ENCODE measurements at places on chromosomes 7 and 10.

DNA sequence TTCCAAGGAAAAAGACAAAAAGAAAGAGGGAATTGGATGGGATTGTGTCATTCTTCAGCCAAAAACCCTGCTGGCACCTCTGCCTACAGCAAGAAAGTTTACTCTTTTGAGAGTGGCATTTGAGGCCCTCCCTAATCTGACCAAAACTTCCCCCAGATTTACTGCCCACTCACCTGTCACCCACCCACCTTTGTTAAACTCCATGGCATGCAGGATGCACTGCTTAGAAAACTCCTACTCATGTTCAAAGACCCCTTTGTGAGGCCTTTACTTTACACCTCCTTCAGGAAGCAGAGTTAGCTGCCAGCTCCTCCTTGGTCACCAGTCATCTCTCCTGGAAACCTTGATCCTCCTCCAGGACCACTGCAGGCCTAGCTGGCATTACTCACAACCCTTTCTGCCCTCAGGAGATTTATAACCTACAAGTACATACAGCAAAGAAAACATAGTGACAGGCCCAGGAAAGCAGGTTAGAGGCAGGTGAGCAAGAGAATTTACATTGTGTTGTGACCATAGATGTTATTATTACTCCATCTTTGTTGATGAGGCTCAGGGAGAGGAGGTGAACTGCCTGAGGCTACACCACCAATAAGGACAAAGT lies 10.3 kb upstream of the PLAC9 start:
- no peak for DNase-seq

- no peak for DNase-seq
Observed at GRCh38 chr7:127905491-127906330, 125.5 kb downstream of the LRRC4 start.

GRCh38 chr10:86376852-86377796 lies 10.5 kb upstream of the GRID1 start:
- peak; percentile 76 for DNase-seq

GRCh38 chr10:114506871-114507385 lies 102.6 kb upstream of the AFAP1L2 start:
- DNase-seq, result no peak

- no peak for DNase-seq
Observed at GRCh38 chr7:102234801-102235550, 51.7 kb upstream of the SH2B2 start.

GRCh38 chr7:108413337-108413736 lies 42.9 kb downstream of the NRCAM start:
- no peak for DNase-seq

- no peak for DNase-seq
Observed at GRCh38 chr7:40763319-40764287, 628.8 kb downstream of the SUGCT start.

DNA sequence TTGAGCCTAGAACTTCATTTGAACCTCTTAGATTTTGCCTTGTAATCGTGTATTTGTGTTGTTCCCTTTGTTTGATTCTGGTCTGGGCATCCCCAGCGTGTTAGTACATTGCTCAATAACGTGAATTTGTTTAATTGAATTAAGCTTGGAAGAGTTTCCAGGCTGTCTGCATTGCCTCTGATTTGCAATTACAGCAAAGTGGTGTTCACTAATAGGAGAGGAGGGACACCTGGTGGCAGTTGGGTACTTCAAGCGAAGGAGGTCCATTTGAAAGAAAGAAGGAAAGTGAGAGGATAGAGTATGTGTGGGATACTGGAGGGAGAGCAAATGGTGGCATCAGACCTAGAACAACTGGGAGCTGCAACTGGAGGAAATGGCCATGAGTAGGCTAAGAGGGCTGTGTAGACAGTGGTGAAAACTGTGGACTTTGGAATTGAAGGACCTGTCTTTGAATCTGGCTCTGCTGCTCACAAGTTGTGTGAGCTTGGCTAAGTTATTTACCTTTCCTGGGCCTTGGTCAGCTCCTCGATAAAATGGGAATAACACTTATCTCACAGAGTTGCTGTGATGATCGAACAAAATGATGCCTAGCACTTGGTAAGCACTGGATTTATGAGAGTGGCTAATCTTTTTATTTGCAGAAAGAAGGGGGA lies 15.1 kb downstream of the LSMEM1 start:
- DNase-seq, result no peak

GRCh38 chr10:64859911-64860310 lies 1338.7 kb downstream of the REEP3 start:
- DNase-seq, result no peak

DNA sequence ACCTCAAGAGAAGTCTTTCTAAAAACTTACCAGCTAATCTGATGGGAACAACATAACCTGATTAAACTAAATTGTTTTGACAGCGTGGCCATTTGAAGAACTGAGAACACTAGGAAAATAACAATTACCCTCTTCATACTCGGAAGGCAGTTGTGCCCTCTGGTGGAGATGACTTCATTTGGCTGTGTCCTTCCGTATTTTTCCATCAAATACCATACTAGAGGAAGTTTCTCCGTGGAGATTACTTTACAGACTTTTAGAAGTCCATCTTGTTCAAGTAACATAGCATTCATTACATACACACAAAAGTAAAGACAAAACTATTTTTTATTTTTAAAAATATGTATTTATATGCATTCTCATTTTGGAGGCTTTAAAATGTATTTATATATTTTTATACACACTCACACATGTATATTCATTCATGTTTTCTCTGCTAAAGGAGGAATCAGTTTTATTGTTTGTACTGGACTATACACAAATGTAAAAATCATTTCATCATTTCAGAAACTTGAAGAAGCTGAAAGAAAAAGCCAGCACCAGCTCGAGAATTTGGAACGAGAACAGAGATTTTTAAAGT lies 25.2 kb downstream of the SMNDC1 start:
- DNase-seq, result no peak

DNA sequence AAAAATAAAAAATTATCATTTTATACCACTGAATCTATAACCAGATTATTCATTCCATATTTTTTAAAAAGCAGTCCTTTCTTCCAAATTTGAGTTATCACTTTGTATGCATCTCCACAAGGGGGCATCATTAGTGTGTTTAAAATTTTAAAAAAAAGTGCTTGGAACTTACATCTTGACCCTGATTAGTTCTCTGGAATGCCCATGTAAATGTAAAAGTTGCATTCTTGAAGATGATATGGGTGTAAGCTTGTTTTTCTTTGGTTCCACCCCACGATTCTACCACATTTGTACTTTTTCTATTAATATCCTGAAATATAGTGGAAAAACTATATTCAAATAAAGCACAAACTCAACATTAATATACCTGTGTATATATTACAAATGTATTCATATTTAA lies 144.9 kb downstream of the ELAPOR2 start:
- no peak for DNase-seq

DNA sequence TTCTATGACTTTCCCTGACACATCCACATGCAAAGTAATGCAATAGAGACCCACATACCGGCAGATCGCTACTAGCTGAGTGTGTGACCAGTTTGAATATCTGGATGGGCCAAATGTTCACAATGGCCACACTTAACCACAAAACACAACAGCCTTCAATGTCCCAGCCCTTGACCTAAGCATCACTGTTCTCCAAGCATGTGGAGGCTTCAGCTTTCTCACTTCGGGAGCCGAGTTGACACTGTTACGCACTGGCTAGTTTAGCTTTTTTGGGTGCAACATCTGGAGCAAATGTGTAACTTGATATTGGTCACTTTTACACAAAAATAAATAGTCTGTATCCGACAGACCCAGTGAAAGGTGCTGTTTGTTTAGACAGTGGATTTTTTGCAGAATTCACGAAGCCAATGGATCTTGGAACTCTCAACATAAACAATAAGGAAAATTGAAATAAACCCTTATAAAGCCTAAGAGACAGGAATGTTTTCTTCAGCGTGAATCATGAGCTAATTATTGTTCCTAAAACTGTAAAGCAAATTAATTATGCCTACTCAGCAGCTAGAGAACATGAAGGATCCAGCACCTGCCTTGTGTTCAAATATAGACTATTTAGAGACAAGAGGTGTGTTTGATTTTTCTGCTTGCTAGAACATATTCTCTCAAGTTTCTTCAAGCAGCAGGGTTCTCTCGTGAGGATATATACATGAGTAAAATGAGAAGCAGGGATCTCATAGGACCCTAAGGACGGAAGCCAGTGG lies 117.6 kb upstream of the JCAD start:
- DNase-seq, result no peak

GRCh38 chr7:11754123-11754522 lies 77.9 kb downstream of the THSD7A start:
- DNase-seq, result no peak

GRCh38 chr10:129390147-129390546 lies 76.9 kb upstream of the MGMT start:
- no peak for DNase-seq

DNA sequence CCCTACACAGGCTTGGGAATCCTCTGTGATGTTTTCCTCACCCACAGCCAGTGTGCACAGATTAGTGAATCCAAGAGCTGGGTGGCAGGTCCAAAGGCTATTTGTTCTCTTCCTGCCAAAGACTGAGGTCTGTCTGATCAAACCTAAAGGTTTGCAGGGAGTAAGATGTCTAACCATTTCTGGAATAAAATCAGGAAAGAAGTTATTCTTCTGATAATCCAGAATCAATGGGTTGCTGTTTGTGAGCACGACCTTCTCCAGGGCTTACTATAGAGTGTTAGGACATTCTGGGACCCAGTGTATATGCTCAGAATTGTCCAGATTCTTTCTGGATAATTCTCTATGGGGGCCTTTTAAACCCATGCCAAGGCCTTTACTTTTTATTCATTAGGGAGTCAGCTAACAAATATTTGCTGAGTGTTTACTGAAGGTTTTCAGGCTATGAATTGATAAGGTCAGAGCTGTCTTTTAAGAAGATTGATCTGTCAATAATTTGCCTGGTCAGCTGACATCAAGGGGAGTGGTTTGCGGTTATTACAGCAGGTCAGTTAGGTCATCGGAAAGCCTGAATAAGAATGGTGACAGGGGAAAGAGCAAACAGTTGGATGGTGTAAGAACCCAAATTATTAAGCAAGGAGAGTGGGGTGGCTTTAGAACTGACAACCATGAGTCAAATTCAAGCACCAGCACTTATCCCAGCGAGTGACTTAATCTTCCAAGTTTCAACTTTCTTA lies 7.5 kb upstream of the TECTB start:
- no peak for DNase-seq

- DNase-seq, result no peak
Observed at GRCh38 chr7:138668229-138668596, 32.9 kb downstream of the SVOPL start.

DNA sequence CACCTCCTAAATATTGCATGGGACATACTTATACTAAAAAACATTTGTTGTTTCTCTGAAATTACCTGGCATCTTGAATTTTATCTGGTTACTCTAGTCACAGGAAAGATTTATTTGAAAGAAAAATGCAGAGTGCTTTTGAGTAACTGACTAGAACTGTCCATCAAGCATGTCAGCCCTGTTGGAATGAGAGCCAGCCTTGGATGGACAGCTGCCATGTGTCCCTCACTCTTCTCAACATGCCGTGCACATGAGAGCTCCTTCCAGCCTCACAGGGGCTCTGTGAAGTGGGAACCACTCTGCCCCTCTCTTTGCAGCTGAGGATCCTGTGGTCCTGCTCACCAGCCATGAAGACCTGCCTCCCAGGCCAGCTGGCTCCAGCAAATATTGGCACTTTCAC lies 118.3 kb upstream of the SHH start:
- DNase-seq, result no peak

- no peak for DNase-seq
Observed at GRCh38 chr10:58220769-58221451, 46.8 kb downstream of the IPMK start.

DNA sequence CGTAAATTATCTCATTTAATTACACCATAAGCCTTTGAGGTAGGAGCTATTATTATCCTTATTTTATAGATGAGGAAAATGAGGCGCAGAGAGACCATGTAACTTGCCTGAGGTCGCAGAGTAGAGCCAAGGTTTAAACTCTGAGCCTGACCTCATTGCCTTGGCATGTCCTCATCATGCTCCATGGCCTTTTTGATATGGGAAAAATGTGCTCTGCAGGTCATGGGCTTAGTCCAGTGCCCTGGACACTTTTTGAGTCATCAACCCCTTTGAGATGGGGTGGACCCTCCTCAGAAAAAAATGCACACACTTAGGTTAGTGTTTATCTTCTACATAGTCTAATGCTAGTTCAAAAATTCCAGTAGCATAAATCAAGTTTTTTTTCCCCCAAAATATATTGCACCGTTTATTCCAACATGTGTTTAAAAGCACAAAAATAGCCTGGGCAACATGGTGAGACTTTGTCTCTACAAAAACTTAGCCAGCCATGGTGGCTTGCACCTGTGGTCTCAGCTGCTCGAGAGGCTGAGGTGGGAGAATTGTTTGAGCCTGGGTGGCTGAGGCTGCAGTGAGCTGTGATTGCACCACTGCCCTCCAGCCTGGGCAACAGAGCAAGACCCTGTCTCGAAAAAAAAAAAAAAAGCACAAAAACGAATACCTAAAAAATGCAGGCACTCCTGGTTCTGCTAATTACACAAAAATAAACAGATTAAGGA lies 28.6 kb upstream of the TMEM178B start:
- DNase-seq, result no peak
